ENCODE measurements at places on chromosomes 5 and 9.

DNA sequence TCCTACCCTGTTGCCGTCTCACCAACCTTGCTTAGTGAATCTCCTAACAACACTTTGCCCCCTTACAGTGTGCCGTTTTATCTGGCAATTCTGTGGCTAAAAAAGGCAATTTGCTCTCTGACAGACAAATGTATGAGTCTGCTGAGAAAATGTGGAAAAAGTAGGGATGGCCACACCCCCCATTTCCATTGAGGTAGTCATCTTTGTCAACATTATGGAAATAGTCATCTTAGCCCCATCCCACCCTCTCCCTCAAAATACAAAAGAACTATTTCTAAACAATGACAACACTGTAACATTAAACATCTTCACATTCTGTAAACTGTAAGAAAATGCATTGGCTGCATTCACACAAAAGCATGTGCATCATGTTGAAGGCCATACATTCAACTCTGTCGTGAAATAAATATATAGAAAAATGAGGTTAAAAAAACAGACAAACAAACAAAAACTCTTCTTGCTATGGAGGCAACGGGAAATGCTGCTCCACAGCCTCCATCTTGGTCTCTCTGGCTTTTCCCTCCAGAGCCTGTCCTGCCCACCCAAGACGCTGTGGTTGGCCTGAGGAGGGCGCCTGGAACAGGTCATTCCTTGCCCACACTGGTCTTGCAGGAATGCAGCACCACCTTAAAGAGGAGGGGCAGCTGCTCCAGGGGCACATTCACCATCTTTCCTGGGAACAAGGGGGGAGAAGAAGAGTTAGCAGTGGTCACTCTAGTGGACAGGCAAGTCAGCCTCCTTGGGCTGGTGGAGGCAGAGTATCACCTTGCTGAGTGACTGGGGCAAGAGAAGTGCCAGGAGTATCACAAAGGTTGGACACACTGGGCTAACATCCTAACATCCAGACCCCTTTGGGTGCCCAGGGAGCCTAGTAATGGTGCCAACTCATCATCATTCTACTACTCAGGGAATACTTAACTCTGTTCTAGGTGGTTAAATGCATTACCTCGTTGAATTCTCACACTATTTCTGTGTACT, 15.2 kb upstream of the NR5A1 start:
- DNase-seq, result no peak

DNA sequence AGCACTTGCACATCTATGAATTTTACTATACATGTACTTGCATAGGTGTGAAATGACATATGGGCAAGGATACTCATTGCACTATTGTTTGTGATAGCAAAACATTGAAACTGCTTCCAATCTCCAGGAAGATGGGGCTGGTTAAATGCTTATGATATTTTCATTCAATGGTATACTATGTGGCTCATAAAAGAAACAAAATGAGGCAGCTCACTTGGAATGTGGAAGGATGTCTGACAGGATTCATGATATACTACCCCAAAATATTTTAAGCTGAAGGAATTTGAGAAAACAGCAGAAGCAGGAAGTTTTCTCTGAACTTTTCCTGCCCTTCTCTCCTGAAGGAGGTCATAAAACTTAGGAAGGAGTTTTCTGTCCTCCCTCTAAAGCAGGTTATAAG, 99.6 kb upstream of the CAST start:
- no peak for DNase-seq

DNA sequence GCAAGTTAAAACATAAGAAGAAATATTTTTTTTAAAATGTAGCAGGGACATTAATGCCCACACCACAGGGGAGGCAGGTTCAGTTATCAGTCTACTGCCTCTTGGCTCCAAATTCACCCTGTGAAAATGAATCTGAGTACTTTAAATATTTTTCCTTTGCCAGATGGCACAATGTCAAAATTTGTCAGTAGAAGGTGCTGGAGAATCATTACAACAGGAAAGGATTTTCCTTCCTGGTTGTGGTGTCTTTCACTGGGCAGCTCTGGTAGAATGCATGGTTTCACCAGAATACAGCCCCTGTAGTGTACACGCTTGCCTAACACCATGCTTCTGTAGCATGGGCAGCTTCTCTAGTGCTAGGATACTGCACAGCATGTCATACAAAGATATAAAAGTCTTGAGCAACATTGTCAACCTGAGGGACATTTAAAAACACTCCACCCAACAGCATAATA, 9.7 kb upstream of the SREK1 start:
- no peak for DNase-seq

GRCh38 chr5:172833372-172833685, 722 bp upstream of the ERGIC1 start:
- no peak for DNase-seq
